Endothelial cell of umbilical vein (primary cell): ENCODE measurements at places on chromosomes 5 and 9. TPM values are rescaled to one million over a fixed set of nuclear protein-coding genes. Genes with fewer than 3 reads are reported as not detected.

PKD2L2 gene
- not detected in 2 replicates for total RNA-seq

DNA sequence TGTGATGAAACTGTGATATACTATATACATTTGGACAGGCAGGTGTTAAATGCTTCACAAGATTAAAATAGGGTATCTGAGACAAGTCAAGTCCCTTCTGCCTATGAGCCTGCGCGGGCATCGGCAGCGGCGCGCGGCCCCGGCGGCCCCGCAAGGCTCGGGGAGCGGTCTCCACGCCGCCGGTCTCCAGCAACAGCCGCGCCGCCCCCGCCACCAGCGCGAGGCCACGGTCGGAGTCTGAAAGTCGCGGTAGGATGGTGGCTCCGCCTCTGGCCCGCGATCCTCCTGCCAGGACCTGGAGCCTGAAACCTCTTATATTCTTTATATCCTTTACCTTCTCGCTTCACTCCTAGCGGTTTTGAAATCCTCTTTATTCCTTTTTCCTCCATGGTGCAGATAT is 99.4 kb downstream of the INSL6 start:
- DNase-seq = no peak

DNA sequence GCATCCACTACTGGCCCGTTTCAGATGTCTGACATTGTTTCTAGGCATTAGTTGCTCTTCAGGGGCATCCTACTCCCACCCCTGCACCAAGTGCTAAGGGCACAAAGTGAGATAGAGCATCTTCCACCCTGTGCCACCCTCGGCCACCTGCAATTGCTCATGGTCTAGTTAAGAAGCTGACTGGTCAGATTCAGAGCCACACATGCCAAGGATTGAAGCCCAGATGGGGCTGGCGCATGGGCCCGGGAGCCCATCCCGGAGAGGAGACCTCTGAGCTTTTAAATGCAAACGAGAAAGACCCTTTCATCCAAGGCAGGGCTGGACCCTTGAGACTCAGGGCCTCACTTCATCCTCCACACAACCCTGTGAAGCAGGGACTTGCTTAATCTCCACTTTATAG is 28.5 kb downstream of the HRH2 start:
- no peak for DNase-seq

DNA sequence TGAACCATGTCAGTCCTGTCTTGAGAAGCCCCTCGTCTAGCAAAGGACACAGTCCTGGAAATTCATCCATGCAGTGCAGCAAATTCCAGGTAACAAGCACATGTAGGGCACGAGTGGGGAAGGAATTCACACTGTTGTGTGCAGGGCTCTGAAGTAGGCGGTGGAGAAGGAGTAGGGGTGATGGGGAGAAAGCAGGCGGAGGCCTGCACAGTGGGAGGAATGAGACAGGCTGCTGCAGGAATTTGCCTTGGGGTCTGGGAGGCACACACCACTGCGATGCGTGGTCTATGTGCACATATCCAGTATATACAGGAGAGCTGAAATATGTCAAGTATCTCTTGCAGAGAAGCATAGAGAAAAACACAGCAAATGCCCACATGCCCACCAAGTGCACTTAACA is 249.2 kb upstream of the IRX2 start:
- DNase-seq = no peak

DNA sequence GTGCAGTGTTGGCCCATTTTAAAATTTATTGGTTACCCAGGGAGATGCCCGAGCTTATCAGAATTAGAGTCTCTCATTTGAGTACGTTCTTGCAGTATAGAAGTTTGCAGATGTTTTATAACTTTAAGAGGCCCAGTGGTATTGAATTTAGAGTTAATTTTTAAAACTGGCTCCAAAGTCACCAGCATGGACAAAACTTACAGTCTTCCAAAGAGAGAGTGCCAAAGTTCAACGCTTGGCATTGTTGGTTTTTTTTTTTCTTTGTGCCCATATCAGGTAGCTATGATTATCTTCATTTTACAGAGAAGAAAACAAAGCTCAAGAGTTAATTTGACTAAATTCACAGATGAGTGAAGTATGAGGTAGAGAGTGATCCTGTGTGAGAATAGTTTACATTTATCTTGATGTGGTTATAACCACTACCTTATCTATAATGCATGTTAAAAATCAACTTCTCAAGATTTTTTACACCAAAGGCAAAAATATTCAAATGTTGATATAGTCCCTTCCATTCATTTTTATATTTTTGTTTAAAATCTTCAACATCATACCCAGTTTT is 273.7 kb upstream of the DMRT1 start:
- no peak for DNase-seq
